Progenitor cell of endocrine pancreas (in vitro differentiated cells): ENCODE measurements at places on chromosomes 11 and 22. TPM values are rescaled to one million over a fixed set of nuclear protein-coding genes. Genes with fewer than 3 reads are reported as not detected.

ISX gene
- 8.9 and 12.7 TPM in 2 replicates for total RNA-seq

HPS4 gene
- 42.7 and 43.2 TPM in 2 replicates for total RNA-seq

ARVCF gene
- 95.3 and 101 TPM in 2 replicates for total RNA-seq

LBHD1 gene
- total RNA-seq: 9.3 and 9.4 TPM in 2 replicates

MYOD1 gene
- not detected in 2 replicates for total RNA-seq

KDM4E gene
- total RNA-seq: not detected in 2 replicates

NPTXR gene
- 4.7 TPM in 2 replicates for total RNA-seq

KIAA1671 gene
- total RNA-seq: 57.1 and 62.1 TPM in 2 replicates

UPK3A gene
- 0.57 and 1.9 TPM in 2 replicates for total RNA-seq

KBTBD4 gene
- 16.6 and 18.1 TPM in 2 replicates for total RNA-seq

ZNF215 gene
- 3.8 and 4.9 TPM in 2 replicates for total RNA-seq

CYP2D6 gene
- total RNA-seq: 8.0 and 10.3 TPM in 2 replicates

RPS6KB2 gene
- 51.7 and 53.8 TPM in 2 replicates for total RNA-seq

CHRM4 gene
- total RNA-seq: 0.51 and 0.81 TPM in 2 replicates

LMO2 gene
- total RNA-seq: 0.36 and 0.55 TPM in 2 replicates

ACRV1 gene
- 0.50 and 0.55 TPM in 2 replicates for total RNA-seq

ATL3 gene
- total RNA-seq: 9.4 and 11.7 TPM in 2 replicates

TSPO gene
- 0.79 and 1.2 TPM in 2 replicates for total RNA-seq
